Cerebellar cortex (tissue), 1 donor: ENCODE measurements at places on chromosomes 7 and 10.
A peak's percentile ranks its signal among the peaks of the same experiment; 100 is the strongest.

- DNase-seq, result no peak
These were observed 100.3 kb downstream of the ARL5B start for GRCh38 chr10:18759575-18759974.

DNA sequence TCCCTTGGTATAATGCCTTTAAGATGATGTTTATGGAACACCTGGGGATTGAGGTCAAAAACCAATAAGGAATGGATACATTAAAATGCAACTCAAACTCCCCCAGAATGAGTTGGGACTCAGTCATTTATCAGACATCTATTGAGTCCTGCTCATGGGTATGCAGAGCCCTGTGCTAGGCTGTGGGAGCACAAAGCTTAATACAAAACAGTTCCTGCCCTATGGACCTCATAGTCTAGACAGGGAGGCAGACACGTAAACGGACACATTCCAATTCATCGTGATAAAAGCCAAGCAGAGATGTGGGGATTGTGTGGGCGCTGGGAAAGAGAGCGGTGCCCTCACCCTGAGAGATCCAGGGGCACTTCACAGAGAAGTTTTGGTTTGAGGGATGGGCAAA is 181.7 kb downstream of the PTEN start:
- no peak for DNase-seq

DNA sequence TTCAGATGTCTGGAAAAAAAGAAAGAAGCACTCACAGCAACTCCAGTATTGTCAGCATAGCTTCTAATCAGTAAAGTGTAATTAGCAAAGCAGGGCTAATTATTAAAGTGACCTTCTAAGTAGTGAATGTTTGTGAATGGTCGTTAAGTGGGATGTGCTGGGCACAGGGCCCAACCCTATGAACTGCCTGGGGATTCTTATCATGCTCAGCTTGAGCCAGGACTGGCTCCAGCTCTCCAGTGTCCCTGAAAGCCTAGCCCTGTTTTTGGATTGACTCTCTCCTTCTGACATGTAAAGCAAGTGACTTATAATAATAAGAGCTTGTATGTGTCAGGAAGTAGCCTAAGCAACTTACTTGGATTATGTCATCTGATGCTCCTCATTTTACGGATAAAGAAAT is 9.5 kb upstream of the TBX20 start:
- DNase-seq, result no peak

- DNase-seq, result no peak
These were observed 85.8 kb upstream of the WDR11 start for GRCh38 chr10:120765226-120765803.

DNA sequence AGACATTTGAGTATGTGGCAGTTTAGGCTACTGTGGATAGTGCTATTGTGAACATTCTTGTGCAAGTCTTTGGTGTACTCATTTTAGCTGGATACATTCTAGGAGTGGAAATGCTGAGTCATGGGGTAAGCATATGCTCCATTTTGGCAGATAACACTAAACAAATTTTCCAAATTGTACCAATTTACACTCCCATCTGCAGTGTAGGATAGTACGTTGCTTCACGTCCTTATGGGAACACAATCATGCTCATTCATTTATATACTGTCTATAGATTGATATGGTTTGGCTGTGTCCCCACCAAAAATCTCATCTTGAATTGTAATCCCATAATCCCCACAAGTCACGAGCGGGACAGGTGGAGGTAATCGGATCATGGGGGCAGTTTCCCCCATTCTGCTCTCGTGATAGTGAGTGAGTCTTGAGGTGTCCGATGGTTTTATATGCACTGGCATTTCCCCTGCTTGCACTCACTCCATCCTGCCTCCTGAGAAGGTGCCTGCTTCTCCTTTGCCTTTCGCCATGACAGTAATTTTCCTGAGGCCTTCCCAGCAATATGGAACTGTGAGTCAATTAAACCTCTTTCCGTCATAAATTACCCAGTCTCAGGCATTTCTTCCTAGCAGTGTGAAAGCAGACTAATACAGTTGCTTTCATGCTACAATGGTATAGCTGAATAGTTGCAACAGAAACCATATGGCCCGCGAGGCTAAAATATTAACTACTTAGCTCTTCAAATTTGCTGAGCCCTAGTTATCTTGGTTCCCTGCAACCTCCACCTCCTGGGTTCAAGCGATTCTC is 25.6 kb downstream of the RNF216 start:
- DNase-seq, result peak; percentile 32
